ENCODE measurements at places on chromosomes 16 and 17.

DNA sequence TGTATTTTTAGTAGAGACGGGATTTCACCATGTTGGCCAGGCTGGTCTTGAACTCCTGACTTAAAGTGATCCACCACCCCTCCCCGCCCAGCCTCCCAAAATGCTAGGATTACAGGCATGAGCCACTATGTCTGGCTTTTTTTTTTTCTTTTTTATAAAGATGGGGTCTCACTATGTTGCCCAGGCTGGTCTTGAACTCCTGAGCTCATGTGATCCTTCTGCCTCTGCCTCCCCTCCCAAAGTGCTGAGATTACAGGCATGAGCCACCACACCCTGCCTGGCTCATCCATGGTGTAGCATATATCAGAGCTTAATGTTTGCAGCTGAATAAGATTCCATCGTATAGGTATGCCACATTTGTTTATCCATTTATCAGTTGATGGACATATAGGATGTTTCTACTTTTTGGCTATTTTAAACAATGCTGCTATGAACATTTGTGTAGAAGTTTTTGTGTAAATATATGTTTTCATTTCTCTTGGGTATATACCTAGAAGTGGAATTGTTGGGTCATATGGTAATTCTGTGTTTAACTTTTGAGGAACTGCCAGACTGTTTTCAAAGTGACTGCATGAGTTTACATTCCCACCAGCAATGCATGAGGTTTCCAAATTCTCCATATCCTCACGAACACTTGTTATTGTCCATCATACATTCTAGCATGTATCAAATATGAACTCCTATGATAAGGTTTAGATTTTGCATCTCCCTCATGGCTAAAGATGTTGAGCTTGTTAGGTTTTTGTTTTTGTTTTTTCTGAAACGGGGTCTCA, 55.7 kb upstream of the HAS3 start:
- no peak for DNase-seq

GRCh38 chr17:8803531-8804420, 4.6 kb upstream of the MFSD6L start:
- DNase-seq: no peak

GRCh38 chr16:78321620-78322360, 222.3 kb downstream of the WWOX start:
- no peak for DNase-seq

- DNase-seq: no peak
Measured at GRCh38 chr17:79057737-79058385, 16.8 kb upstream of the ENGASE start.

DNA sequence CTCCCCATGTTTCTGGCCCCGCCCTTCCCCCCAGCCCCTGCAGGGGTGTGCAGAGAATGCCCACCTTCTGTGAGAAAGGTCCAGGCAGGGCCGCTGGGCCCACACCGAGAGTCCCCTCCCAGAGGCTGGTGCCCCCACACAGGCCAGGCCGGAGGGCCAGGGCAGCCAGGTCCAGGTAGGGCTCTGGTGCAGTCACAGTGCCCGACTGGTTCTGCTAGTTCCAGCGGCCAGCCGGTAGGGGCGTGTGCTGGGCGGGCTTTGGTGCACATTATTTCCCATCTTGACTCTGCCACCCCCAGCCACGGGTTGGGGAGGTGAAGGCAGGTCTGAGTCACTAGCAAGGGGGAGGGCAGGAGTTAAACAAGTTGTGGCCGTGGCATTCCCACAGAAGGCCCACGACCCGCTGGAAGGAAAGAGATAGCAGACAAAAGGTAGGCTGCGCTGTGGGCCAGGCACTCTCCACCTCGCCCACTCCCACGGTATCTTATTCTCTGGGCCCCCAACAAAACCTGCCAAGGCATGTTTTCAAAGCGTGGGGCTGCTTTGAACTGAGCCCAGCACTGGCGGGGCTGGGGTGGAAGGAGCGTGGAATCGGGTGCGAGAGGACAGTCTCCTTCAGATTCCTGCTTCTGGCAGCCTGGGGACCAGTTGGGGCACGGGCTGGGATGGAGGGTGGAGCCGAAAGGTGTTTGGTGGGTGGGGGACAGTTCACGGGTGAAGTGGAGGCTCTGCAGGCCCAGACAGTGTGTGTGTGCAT, 1.9 kb downstream of the EPN3 start:
- DNase-seq: no peak

GRCh38 chr17:68750208-68750562, 149.0 kb upstream of the FAM20A start:
- no peak for DNase-seq

GRCh38 chr17:5122586-5123342, 6.9 kb downstream of the USP6 start:
- no peak for DNase-seq

DNA sequence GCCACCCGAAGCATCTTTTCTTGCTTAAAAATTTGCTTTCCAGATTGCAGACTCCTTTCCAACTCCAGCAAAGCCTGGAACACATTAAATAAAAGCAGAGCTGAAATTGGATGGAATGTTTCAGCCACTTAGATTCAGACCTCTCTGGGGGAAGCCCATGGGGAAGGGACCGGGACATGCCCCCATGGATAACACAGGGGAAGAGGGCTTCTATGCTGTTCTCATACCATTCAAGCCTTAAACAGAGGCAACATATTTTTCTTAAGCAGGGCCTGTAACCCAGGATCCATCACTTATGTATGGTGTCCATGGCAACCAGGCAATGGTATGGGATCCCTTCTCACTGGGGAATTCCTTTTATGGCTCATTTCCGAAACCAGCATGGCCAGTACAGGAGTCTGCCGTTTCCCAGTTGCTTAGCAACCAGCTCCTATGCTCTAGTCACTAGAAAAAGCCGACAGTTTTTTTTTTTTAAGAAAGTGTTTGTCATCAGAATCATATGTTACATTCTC, 62.0 kb upstream of the MARCHF10 start:
- DNase-seq: no peak

DNA sequence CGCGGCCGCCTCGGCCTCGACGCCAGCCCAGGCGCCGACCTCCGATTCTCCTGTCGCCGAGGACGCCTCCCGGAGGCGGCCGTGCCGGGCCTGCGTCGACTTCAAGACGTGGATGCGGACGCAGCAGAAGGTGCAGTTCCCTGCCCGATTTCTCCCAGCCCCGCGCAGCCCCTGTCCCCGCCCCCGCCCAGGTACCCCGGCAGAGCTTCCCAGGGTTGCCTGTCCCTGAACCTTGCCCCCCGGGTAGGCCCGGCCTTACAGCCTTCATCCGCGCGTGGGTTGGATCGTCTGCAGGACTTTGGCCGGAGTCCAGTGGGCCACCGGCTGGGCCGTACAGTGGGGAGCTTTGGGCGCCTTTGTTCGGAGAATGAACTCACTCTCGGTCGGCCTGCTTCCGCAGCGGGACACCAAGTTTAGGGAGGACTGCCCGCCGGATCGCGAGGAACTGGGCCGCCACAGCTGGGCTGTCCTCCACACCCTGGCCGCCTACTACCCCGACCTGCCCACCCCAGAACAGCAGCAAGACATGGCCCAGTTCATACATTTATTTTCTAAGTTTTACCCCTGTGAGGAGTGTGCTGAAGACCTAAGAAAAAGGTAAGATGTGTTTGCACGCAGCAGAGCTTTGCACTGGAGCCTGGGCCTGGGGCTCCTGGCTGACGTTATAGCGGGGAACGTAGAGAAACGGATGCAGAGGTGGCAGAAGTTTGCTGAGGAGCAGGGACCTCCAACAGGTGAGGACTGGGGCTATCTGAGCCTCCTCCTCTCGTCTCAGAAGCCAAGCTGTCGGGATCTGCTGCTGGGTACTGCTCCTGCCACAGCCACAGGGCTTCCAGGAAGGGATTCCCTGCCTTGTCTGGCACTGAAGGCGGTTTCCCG, 593 bp downstream of the GFER start:
- DNase-seq: no peak

DNA sequence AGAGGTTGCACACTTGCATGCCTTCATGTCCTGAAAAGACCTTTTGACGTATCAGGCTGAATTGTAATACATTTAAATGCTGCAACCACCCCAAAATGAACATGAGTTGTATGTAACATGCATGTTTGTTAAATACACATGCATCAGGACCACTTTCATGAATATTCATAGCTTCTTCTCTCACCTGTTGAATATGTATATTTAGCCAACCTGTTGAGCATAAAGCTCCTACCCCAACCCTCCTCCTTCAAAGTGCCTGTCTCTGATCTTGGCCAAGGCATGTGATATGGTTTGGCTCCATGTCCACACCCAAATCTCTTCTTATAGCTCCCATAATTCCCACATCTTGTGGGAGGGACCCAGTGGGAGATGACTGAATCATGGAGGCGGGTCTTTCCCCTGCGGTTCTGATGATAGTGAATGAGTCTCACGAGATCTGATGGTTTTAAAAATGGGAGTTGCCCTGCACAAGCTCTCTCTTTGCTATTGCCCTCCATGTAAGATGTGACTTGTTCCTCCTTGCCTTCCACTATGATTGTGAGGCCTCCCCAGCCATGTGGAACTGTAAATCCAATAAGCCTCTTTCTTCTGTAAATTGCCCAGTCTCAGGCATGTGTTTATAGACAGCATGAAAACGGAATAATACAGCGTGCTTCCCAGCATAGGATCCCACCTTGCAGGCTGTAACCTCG, 3.8 kb upstream of the CRYM start:
- no peak for DNase-seq

- DNase-seq: no peak
Measured at GRCh38 chr17:50280801-50281441, 6.7 kb downstream of the TMEM92 start.

DNA sequence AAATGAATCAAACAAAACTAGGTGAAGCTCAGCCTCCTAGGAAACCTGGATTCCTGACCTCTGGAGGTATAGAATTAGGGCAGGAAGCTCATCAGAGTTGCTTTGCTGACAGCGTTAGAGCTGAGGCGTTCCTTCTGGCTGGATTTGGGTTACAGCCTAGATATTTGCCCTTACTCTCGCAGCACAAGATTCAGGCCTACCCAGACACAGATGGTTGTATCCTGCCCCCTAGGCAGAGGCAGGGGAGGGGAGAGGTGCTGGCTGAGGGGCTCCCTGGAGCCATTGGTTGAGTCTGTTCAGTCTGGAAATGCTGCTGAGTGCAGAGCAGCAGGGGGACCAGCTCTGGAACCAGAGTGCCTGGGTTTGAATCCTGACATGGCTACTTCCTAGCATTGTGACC, 78.4 kb downstream of the MPRIP start:
- DNase-seq: no peak

GRCh38 chr16:23514381-23515152, 4.3 kb upstream of the GGA2 start:
- DNase-seq: no peak

- no peak for DNase-seq
Measured at GRCh38 chr17:82281076-82281475, 7.6 kb upstream of the CSNK1D start.

DNA sequence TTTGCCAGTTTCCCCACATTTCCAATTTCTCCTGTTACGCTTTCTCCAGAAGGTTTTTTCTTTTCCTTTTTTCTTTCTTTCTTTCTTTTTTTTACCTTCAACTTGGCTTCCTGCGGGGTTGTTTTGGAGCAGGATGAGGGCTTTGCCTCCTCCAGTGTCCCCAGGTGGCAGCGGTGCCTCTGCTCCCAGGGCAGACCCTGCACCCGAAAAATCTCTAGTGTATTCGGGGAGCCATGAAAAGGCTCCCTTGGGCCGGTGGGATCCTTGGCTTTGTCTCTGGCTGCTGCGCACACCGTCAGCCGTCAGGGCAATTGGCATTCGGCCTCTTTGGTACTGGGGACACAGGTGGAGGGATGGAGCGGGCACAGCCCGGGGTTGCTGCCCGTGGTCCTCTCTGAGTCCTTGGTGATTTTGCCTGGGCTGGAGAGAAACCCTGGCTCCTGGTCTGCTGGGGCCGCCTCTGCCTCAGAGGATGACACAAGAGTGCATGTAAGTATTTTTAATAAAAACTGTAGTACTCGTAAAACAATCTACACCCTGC, 846 bp downstream of the ITGB3 start:
- DNase-seq: no peak

GRCh38 chr17:12631076-12631475, 34.6 kb upstream of the MYOCD start:
- DNase-seq: no peak

- no peak for DNase-seq
Measured at GRCh38 chr16:72876221-72876620, 171.7 kb downstream of the ZFHX3 start.

DNA sequence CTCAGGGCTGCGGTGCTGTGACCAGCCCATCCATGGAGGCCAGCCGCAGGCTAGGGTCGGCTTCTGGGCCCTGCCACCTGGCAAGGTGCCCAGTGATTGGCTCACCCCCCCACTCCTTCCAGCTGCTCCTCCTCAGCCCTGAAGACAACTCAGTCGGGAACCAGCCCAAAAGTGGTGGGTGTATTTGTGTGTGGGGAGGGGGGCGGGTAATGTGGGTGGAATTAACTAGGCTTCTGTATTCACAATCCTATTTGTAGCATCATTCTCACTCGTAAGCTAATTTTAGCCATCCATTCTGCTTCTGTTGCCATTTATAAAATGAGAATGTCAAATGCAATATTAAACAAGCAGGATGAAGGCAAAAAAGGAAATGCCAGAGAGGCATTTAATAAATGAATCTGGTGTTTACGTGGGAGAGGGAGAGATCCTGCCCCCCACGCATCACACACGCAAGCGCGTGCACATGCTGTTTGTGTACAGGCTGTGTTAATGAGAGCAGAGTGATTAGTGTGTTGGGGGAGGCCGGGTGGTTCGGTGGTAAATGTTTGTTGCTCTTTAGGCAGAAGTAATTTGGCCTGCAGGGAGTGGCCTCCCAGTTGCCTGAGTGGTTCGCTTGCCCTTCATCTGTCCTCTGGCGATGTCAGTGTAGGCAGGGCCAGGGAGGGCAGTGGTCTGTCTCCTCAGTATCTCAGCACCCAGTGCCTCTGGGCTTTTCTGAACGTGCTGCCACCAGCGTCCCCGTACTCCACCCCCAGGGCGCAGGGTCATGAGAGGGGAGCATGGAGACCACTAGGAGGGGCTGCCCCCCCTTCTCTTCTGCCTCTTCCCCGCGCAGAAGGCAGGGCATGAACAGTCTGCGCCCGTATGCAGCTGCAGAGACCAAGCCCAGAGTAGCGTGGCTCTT, 140.1 kb downstream of the CCDC182 start:
- DNase-seq: no peak

- DNase-seq: no peak
Measured at GRCh38 chr16:82761858-82762257, 135.1 kb downstream of the CDH13 start.

GRCh38 chr17:81031566-81032550, 3.1 kb upstream of the BAIAP2 start:
- DNase-seq: no peak

- no peak for DNase-seq
Measured at GRCh38 chr17:78014646-78015045, 56.1 kb downstream of the TNRC6C start.

DNA sequence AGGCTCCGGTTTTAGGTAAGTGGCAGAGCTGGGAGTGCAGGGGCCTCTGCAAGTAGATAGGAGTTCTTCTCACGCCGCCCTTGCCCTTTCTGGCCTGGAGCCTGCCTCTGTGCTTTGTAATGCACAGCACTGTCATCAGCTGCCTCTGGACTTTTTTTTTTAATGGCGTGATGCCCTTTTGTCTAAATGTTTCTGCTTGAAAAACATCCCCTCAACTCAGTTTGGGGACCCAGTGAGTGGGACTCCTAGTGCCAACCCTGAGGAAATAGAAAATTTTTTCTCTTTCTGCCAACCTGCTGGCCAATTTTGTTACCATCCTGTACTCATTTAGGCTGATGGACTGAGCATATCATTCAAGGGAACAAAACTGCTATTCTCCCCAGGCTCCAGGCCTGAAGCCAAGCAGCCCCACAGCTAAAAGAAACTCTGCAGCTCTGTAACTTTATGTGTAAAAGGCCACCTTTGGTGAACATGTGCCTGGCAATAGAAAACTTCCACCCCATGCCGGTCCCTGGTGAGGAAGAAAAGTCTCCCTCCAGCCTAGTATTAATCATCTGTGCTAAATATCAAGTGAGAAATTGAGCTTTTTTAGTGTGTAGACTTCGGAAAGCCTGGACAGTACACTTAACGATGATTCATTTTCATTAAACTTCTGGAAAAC, 22.5 kb downstream of the SLC6A2 start:
- no peak for DNase-seq

All from GOT3 (cell line).